H1 (cell line): ENCODE measurements at places on chromosomes 12 and 14.

GRCh38 chr14:96213871-96214465 is 9.3 kb downstream of the BDKRB2 start:
- no peak for DNase-seq

DNA sequence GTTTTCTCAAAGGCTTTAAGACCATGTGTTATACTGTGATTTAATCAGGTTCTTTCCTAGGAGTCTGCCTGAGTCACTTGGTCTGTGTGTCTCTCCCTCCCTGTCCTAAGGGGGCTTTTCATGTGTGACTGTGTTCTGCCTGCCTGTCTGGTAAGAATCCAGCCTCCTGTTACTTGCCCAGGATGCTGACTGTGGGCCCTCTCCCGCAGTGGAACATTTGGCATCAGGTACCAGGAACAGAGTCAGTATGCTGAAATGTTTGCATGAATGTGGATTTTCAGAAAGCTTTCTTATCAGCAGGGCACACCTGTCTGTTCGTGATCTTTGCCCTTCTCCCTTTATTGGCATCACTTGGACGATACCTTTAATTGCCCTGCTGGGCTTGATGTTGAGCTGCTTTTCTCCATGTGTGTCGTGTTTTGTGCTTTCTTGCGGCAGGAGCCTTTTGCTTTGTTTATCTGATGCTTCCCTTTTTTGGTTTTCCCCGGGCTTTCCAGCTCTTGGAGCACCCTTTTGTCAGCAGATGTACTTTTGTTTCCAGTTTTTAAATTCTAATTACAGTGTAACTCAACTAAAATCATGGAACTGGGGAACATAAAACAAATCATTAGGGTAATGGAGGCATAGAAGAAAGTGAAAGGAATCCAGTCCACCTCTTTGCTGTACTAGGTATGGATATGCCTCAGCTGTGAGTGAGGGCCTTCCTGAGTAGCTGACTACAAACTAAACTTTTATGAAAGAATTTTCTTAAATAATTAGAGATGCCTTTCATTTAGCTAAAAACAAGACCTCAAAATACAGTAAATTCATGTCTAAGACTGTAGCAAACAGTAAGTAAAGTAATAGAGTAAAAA is 72.5 kb downstream of the TRAF3 start:
- no peak for DNase-seq

- no peak for DNase-seq
Measured at GRCh38 chr12:89695100-89695499, 13.5 kb downstream of the ATP2B1 start.

GRCh38 chr12:65803251-65803650 is 21.0 kb upstream of the HMGA2 start:
- no peak for DNase-seq

GRCh38 chr14:21109377-21110138 is 8.7 kb downstream of the TMEM253 start:
- DNase-seq, result no peak
